ENCODE measurements at places on chromosomes 11 and 22.
A peak's percentile ranks its signal among the peaks of the same experiment; 100 is the strongest.

DNA sequence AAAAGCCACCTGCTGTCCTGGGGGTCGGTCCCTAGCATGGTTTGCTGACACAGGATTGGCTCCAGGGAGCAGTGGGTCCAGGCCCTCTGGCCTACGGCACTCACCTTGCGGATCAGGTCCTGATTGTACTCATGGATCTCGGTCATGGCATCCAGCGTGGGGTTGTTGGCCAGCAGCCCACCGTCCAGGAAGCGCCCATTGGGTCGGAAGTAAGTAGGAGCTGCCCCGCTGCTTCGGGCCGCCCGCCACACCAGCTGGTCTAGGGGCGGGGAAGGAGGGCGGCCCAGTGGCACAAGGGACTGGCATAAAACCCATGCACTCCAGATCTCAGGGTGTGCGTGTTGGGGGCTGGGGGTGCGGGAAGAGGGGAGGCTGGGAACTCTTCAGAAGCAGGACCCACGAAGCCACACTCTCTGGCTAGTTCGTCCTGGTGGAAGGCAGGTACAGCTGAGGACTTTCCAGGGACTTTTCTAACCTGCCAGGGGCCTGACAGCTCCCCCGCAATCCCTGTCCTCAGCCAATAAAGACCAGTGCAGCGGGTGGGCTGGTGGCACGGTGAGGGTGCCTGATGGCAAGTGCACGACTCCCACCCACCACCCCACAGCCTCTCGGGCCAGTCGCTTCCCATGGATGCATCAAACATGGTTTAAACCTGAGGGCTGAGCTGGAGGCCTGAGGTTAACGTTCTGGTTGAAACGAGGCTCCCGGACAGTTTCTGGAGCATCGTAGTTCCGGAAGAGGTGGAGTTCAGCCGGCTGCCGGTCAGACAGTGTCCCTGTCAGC lies 5.1 kb upstream of the BAIAP2L2 start:
- DNase-seq, result no peak

GRCh38 chr11:28596816-28597215 lies 488.6 kb downstream of the METTL15 start:
- no peak for DNase-seq

GRCh38 chr22:38452373-38453065 lies 2.5 kb downstream of the KCNJ4 start:
- DNase-seq, result no peak

- no peak for DNase-seq
Observed at GRCh38 chr11:125148743-125149142, 15.8 kb upstream of the PKNOX2 start.

DNA sequence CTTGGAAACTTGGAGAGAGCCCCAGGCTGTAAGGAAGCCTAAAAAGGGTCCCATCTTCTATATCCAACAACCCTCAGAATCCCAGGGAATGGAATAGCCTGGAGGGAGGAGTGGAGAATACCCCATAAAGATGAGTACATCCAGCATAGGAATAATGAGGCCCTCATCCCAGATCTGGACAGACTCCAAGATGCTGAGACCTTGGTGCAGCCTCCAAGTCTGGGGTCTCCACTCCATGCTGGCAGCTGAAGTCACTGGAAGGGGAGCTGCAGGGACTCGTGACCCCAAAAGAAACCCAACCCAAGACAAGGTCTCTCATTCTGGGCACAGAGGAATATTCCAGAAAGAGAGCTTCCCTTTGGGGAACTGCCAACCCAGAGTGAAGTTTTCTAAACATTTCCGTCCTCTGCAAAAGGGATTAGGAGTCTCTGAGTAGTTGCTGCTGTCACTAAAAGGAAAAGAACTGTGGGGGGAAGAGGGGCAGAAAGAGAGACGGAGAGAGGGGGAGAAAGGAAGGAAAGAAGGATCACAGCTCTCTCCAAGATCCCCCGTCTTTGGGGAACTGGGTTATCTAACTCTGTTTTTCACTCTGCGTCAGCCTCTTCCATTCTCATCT lies 589 bp downstream of the SCGB1A1 start:
- DNase-seq, result no peak

GRCh38 chr22:42747701-42748513 lies 27.2 kb upstream of the A4GALT start:
- DNase-seq, result no peak

DNA sequence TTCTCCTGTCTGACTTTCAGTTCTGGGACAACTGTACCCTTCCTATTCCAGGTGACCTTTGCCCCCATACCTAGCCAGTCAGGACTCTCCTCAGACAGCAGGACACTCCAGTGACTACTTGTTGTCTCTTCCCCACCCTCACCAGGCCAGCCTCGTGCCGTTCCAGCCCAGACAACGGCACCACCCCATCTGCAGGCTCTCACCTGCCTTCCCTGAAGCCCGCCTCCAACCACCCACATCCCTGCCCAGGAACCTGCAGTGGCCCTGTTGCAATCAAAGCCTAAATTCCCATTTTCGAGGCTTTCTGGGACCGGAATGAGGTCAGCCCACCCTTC lies 3.7 kb downstream of the IL2RB start:
- DNase-seq, result no peak

- no peak for DNase-seq
Observed at GRCh38 chr11:65102142-65103095, 6.4 kb downstream of the VPS51 start.

GRCh38 chr11:58963551-58964104 lies 24.3 kb downstream of the GLYATL1 start:
- DNase-seq, result no peak

DNA sequence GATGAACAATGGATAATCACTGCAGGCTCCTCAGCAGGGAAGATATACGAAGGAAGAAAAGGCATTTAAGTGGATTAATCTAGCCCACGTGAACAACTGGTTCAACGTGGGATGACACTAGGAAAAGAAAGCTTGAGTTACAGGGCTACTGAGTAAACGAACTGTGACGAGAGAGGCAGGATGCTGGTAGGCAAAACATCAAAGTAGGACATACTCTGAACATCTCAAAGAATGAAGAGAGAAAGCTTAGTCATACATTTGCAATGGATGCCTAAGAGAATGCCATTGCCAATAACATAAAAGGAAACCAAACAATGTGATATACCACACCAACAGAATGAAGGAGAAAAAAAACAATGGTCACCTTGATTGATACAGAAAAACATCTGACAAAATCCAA lies 12.9 kb downstream of the USP28 start:
- DNase-seq, result no peak

DNA sequence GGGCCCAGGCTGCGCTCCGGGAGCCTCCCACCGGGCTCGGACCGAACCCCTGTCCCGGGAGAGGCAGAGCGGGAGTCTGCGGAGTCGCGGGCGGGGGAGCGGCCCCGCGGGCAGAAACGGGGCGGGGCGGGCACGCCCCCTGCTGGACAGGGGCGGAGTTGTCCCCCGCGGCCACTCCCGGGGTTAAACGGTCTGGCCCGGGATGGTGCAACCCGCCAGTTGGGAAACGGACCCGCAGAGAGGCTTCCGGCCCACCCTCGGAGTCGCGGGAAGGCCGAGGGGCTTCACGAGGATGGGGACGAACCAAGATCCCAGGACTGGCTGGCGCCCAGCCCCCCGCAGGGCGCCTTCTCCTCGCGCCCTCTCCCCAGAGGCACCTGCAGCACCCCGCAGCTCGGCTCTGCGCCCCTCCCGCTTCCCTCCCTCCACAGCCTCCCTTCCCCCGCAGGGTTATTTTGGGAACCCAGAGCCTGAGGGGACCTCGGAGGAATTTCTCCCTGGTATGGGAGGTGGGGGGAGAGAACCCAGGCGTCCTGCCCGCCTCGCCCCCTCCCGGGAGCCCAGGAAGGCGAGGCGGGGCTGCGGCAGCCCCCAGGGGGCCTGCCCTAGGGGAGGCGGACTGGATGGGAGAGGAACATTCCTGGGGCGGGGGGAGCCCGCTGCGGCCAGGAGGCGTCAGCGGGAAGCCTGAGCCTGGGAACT lies 902 bp downstream of the RASGRP2 start:
- peak; percentile 70 for DNase-seq

- DNase-seq, result no peak
Observed at GRCh38 chr11:116233561-116233960, 539.2 kb downstream of the BUD13 start.

DNA sequence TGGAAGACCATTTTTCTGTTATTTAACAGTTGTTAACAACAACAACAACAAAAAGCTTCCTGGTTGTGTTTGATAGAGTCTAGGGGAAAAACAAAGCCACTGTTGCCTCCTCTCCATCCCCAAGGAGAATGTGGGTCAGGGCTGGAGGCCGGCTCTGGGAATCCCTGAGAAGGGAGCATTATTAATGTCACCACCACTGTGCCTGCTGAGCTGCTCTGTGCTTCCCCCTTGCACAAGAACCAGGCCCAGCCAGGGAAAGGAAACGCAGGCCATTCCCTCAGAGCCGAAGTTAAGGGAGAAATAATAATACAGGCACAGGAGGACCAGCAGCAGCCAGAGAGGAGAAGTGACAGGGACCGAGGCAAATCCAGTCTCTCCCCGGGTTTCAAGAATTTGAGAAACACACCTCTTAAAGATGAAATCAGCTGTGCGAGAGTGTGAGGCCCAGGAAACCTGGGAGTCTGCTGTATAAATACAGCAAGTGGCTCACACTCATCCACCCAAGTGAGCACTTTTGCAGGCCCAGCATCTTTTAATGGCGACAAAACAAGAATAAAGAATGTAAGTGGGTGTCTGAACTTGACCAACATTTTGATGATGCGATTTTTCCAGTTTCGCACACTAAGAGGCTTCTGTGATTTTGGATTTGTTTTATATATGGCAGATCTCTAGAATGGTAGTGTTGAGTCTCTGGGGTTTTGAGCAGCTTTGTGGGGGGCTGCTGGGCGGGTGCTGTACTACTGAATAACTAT lies 539.2 kb downstream of the NTM start:
- no peak for DNase-seq

GRCh38 chr11:113373306-113373705 lies 14.3 kb upstream of the ANKK1 start:
- no peak for DNase-seq

DNA sequence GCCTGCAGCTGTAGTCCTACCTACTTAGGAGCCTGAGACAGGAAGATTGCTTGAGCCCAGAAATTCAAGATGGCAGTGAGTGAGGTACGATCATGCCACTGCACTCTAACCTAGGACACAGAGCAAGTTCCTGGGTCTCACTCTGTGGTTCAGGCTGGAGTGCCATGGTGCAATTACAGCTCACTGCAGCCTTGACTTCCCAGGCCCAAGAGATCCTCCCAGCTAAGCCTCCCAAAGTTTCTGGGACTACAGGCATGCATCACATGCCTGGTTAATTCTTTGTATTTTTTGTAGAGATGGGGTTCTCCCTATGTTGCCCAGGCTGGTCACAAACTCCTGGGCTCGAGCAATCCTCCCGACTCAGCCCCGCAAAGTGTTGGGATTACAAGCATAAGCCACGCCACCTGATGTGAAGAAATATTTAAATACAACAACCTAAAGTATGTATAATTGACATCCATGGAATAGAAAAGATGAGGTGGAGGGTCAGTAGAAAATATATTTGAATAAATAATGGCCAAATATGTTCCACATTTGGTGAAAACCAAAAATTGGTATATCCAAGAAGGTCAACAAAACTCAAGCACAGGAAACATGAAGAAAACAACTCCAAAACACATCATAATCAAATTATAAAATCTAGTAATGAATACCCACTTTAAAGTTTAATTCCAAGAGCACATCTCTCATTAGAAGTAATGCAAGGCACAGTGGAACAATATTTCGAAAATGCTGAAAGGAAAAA lies 47.9 kb upstream of the IGLL5 start:
- no peak for DNase-seq

DNA sequence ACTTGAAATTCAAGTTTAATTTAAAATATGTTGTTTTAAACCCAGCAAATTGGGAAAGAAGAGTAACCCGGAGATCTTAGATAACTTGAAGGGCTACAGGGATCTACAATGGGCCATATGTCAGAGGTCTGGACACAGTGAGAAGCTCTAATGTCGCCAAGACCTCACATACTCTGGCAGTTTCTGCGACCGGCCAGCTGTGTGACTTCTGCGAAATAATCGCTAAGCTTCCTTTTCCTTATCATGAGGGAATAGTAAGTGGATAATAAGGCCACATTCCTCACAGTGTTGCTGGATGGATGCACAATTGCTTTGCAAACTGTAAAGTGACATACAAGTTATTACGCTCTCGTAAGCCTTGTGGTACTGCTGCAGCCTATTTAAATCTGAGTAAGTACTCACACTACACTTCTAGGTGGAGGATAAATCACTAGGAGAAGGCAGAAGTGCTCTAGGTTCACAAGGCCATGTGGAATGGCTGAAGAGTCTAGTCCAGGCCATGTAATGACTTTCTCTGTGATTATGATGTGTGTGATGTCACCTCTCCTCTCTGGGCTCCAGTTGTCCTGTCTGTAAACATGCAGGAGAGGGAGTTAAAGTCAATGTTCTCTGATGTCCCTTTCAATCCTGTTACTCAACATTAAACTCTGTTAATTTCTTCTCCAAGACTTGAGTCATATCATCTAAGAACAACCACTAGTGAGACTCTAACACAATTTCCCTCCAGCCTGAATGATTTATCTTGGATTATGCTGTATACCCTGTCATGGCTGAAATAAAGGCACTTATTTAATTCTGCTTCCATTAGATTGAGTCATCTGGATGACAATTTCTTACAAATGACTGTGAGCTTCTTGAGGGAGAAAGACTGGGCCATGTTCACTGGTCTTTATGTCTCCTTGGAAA lies 192.6 kb upstream of the NARS2 start:
- no peak for DNase-seq

- DNase-seq, result no peak
Observed at GRCh38 chr11:61111786-61112517, 9.7 kb downstream of the CD5 start.

- no peak for DNase-seq
Observed at GRCh38 chr22:35229865-35230264, 27.4 kb upstream of the HMGXB4 start.

GRCh38 chr11:34192481-34193401 lies 87.3 kb downstream of the NAT10 start:
- DNase-seq, result no peak

Data from activated T-cell treated with anti-CD3 and anti-CD28 coated beads for 4 hours (primary cell).